ENCODE measurements at places on chromosomes 7 and 10.
A peak's percentile ranks its signal among the peaks of the same experiment; 100 is the strongest.

GRCh38 chr10:3961082-3961481 is 176.1 kb upstream of the KLF6 start:
- no peak for DNase-seq

DNA sequence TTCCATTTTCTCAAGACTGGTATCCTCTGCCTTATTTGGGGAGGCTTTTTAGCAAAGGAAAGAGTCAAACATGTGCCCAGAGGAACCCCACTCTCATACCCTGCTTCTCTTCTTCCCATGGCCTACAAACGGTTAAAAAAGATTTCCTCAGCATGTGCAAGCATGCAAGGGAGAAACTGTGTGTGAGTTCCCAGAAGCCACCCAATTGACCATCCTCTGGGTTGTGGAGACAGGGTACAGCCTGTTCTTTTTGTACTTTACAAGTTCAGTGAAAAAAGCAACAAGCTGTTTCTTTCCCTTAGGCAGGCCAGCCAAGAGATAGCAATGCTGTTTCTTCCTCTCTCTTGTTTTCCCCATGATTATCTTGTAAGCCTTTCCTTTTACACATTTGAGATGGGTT is 68.8 kb upstream of the MTPN start:
- DNase-seq, result no peak

DNA sequence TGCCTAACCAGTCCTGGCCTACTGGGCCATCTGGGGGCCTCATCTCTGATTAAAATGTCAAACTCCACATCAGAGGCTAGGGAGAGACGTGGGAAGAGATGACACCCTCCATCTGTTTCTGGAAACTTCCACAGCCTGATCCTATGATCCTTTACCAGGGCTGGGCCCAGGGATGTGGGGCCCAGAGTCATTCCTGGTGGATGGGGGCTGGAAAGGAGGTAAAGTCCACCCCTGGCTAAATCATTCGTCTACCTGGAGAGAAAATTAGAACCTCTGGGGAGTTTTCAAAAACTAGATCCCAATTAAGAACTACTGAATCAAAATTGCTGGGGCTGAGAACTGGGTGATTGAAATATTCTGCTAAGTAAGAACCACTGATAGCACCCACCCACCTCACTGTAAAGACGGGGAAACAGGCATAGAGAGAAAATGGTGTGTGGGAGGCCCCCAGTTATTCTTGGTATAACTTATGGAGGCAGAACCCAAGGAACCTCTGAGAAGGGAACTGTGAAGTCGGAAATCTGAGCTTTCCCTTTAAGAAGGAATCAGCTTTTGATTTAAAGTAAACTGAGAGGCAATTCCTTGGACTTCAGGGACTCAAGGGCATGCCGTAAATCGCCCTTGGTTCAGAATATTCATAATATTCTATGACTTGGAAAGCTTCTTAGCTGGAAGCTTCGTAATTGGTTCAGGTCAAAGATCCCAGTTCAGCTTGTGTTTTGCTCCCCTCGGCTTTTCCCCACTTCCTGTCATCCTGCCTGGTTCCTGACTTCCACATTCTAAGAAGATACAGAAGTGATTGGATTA is 53.1 kb downstream of the PRKAG2 start:
- peak; percentile 23 for DNase-seq

DNA sequence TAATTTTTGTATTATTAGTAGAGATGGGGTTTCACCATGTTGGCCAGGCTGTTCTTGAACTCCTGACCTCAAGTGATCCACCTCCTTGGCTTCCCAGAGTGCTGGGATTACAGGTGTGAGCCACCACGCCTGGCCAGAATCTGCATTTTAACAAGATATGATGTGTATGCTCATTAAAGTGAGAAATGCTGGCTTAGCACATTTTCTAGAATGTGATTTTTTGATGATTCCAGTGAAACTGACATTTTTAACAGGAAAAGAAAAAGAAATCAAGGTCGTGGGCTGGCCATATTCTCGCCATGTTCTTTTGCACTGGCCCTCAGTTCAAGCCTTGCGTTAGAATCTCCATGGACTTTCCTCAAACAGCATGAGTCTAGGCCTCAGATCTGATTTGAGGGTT is 18.1 kb upstream of the TPST1 start:
- no peak for DNase-seq

GRCh38 chr7:55939514-55940123 is 12.1 kb upstream of the MRPS17 start:
- no peak for DNase-seq

DNA sequence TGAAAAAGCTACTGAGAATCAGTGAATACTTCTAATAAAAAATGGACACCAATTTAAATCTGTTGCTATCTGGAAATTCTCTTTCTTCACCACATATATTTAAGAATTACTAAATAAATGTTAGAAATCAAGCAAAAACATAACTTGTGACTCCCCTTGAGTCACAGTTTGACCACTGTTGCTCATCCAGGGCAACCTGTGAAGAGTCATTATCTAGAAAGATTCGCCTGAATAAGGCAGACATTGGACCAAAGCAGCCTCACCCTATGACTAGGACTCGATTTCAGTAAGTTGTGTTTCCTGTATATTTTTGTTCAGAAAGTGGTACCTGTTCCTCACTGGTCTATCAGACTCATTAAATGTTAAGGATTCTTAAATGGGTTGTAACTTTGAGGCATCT is 572.4 kb downstream of the ATRNL1 start:
- DNase-seq, result no peak

DNA sequence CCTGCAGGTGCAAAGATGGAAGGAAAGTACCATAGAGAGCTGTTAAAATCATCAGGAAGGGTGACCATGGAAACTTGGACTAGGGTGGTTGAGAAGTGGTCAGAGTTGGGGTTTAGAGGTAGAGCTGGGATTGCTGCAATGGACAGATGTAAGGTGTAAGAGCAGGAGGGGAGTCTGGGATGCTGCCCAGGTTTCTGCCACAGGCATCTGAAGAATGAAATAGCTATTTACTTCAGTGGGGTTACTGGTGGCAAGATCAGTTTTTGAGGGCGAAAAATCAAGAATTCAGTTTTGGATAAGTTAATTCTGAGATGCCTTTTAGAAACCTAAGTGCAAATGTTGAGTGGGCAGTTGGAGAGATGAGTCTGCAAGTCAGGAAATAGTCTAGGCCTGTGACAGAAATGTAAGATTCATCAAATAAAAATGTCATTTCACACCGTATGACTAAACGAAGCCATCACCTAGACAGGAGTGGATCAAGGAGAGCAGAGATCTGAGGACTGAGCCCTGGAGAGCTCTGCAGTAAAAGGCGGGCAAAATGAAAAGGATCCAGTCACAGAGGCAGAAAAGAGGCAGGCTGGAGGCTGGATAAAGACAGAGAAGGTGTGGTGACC is 22.7 kb upstream of the TOMM7 start:
- DNase-seq, result no peak

DNA sequence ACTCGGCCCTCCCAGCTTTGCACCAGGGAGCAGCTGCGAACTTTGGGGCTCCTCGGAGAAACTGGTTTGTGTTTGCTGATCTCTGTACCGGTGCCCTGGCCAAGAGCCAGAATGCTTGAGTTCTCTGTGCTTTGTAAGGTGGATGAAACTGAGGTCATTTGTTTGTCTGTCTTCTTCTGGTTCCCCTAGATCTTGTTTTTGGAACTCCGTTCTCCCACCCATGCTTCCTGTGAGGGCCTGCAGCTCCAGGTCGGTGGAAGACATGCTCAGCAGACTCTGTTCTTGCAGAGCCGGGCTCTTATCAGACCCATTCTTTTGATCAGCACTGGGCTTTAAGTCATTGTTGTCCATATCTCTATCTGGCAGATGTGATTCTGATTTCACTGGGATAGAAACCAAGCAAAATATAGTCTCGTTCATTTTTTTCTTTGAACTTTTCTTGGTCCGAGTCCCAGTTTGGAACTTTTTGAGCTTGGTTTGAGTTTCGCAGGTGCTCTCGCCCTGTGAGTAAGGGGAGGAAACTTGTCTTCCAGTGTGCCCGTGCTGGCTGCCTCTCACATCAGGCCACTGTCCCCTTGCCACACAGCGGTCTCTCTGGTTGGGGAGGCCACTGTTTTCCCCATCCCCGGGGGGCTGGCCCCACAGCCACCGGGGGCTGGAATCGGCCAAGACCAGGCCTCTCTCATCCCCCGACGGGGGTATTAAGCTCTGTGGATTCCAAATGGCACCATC is 31.2 kb downstream of the JCAD start:
- DNase-seq, result no peak

GRCh38 chr10:132320654-132321469 is 11.1 kb upstream of the LRRC27 start:
- DNase-seq, result no peak

DNA sequence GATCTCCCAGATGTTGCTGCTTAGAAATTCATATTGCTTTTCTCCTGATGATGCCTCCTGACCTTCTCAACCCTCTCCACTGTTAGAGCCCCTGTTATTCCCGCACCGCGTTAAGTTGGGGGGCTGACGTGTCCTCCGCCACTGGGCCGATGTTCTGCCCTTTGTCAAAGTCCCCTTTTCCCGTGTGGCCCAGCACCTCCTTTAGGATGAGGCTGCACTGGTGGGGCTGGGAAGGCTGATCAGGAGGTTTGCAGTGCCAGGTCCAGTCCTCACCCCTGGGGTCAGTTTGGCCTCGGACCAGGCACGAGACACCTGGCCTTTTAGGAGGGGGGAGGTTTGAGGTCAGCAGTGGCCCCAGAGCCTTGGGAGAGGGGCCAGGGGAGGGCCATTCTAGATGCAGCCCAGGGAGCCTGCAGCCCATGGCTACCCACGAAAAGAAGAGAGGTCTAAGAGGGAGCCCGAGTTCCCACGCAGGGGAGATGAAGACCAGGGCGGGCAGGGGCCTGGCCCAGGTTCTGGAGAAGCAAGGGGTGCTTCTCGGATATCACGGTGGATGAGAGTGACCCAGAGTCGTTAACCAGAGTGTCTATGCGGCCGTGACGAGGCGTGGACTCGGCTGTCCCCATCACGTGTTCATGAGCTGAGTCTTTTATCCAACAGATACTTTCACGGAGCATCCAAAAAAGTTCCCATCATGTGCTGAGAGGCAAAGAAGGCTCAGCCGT is 150.4 kb downstream of the DNAJB6 start:
- no peak for DNase-seq

- DNase-seq, result no peak
These were observed 29.3 kb upstream of the CCL24 start for GRCh38 chr7:75842836-75843446.

GRCh38 chr7:43855176-43855575 is 14.1 kb downstream of the MRPS24 start:
- no peak for DNase-seq

DNA sequence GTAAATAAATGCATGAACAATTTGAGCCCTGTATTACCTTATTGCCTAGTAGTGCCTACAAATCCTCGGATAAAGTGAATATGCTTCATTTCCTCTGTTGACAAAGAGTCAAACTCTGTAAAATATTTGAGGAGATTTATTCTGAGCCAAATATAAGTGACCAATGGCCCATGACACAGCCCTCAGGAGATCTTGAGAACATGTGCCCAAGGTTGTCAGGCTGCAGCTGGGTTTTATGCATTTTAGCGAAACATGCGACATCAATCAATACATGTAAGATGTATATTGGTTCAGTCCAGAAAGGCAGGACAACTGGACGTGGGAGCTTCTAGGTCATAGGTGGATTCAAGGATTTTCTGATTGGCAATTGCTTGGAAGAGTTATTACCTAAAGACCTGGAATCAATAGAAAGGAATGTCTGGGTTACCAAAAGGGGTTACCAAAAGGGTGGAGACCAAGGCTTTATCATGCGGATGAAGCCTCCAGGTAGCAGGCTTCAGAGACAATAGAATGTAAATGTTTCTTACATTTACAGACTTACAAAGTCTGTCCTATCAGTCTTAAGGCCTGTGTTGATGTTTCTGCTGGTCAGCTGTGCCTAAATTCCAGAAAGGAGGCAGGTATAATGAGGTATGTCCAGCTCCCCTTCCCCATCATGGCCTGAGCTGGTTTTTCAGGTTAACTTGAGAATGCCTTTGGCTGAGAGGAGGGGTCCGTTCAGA is 220.1 kb upstream of the FZD1 start:
- DNase-seq, result no peak

DNA sequence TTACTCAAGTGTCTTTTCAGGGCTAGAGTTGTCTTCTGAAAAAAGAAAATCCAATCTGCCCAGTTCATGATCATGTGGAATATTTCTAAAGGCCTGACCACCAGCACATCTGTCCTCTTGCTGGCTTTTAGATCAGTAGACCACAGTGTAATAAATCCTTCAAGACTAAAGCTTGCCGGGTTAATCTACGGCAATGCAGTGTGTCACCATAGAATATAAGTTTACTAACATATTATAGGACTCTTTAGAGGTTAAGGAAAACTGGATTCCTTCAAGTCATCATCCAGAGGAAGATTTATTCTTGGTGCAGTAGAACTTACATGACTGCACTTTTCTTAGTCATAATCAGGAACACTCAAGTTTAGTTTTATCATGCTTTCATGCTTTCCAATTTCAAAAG is 349.5 kb downstream of the SEMA3D start:
- no peak for DNase-seq

DNA sequence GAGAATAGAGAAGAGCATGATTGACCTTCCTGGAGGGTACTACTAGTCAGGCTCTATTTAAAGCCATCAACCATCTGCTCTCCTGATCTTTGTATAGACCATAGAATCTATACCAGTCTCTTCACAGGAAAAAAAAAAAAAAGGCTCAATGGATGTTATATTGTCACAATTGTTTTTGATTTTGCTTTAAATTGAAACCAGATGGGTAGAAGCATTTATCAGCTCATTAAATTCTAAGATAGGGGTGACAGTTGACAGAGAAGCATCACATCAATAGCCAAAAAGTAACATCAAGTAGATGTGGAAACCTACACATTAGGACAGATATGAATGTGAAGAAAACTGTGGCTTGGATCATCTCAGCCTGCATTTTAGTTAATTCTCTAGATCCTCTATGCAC is 558.9 kb upstream of the MBL2 start:
- peak; percentile 5 for DNase-seq

- peak; percentile 68 for DNase-seq
These were observed 4.9 kb upstream of the ELN start for GRCh38 chr7:74023092-74023536.

DNA sequence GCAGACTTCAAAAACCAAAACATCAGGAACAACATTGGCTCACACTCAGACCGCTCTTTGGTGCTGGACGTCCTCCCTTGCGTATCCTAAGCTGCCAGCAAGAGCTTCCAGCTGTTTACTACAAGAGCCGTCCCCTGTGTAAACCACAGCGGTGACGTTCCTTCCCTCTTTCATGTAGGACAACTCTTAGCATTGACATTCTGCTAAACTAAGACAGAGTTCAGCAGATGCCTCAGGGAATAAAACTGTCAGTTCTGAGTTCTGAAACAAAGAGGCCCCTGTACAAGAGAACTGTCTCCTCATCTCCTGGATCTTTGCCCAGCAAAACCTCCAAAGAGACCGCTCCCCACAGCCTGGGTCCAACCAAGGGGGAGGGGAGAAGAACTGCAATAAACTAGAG is 57.8 kb upstream of the OPALIN start:
- no peak for DNase-seq

- no peak for DNase-seq
These were observed 1.7 kb downstream of the CCSER2 start for GRCh38 chr10:84329986-84330651.

GRCh38 chr7:156465186-156465585 is 175.4 kb upstream of the RNF32 start:
- no peak for DNase-seq

GRCh38 chr7:157618823-157619606 is 282.2 kb downstream of the DNAJB6 start:
- DNase-seq, result no peak

All from NCI-H69 (cell line).